ENCODE measurements at places on chromosomes 2 and 18.

DNA sequence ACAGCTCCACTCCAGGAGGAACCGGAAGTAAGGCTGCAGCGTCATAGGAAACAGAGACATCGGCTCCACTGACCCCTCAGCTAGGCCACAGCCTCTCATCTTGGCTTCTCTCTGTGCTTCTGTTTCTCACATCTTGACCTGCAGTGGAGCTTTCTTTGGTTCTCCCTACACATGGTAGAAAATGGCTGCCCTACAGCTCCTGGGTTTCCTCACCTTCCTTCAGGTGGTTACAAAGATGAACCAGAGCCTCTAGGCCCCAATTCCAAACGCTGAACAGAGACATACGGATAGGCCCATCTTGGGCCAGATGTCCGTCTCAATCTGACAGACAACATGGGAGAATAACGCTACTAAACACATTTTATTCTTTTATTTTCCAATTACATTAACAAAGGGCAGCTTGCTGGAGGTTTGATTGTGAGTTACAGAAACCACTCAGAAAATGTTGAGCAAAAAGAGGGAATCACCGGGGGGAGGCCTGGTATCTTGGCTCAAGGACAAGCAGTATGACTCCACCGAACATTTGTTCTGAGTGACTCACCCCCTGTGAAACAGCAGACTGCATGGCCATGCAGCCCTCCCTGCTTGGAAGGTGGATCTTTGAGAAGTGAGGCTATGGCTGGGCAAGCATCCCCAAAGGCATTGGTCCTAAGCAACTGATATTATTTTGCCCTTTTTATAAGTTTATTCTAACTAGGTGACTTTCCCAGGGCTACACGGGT lies 303.5 kb downstream of the CDCA7 start:
- DNase-seq: no peak

DNA sequence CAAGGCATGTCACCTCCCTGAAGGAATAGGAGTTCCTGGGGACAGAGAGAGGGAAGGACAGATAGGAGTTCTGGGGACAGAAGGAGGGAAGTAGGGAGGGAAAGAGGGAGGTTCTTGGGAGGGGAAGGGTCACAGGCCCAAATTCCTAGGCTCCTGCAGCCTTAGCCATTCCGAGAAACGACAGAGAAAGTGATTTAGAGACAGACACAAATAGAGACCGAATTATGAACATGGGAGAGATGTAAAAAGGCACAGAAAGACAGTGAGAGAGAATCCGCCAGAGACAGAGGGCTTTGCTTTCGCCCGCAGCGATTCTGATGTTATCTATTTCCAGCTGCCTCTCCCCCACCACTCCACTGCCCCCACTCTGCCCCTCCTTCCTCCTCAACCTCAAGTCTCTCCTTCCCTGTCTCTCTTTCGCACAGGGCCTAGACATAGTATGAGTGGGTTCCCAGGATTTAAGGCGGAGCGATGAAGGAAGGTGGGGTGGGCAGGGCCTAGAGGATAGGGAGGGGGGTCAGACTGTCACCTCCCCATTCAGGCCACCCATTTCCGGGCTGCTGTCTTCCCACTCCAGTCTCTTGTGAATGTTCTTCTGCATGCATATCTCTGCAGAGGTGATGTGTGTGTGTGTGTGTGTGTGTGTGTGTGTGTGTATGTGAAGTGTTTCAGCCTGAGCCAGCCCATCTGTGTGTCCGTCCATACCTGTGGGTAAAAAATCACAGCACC lies 3.3 kb upstream of the WNT6 start:
- no peak for DNase-seq

DNA sequence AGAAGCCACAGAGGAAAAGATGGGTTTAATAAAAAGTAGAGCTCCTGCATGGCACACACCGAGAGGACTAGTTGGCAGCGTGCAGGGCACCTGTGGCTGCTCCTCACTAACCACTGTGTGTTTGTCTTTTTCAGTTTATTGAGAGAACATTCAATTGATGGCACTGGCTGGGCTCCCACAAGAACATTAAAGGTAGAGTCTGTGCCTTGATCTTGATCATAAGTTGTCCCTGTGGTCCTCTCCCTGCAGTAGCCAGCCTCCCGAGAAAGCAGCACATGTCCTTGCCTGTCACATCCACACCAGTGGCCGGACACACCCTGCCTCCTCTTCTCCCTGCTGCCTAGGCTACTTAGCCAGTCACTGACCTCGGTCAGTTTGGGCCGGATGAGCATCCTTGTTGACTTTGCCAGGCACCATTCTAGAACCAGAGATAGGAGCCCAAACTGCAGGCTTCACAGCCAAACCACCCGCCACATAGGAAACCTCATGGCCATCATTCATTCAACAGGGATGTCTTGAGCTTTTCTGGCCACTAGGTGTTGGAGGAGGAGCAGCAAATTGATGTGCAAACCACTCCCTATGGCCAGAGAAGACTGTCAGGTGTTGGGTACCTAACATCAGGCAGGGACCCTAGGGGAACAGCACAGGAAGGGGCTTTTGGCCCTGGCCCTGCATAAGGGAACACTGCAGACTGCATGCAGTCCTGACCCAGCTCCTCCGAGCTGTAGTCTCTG lies 30.2 kb upstream of the SCLY start:
- no peak for DNase-seq

GRCh38 chr18:42032447-42032846 lies 77.4 kb downstream of the PIK3C3 start:
- DNase-seq: no peak

GRCh38 chr18:9494778-9495331 lies 19.5 kb downstream of the RALBP1 start:
- DNase-seq: no peak

GRCh38 chr2:160305081-160305750 lies 105.1 kb upstream of the ITGB6 start:
- DNase-seq: no peak

DNA sequence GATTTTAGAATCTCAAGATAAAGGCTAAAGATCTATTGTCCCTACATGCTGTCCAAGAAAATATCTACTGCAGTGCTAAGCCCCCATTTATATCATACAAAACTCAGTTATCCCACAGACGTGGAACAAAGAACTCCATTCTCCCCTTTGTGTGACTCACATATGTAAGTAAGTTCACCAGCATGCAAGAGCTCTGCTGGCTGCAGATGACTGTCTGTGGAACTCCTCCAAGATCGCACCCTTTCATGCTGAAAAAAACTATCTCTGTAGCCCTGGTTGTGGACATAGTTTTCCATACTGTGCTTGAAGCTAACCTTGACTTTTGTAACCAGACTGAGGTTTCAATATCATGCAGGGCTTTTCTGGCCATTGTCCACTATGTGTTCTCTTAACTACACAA lies 207.1 kb downstream of the ZNF521 start:
- DNase-seq: no peak

DNA sequence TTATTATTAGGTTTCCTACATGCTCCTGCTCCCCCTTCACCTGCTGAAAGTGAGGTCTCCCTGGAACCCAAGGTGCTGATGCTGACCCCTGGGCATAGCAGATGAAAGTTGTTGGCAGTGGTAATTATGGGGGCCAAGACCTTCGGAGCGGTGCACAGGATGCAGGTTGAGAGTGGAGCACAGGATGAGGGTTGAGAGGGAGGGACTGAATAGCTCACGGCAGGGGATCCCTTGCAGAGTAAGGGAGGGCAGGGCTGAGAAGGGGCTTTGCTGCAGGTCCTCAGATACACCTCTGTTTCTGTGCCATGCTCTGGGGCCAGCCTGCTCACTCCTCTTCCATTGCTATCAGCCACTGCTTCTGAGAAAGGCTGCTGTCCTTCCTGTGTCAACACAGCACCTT lies 163.3 kb downstream of the FHOD3 start:
- DNase-seq: no peak

All from stimulated activated CD8-positive, alpha-beta memory T cell treated with anti-CD3 and anti-CD28 coated beads, Interleukin-4, amount 100 ng/mL, for 4 hours (primary cell).